ENCODE measurements at places on chromosomes 4 and X. TPM values are rescaled to one million over a fixed set of nuclear protein-coding genes. Genes with fewer than 3 reads are reported as not detected.

DAPP1 gene
- polyA plus RNA-seq, result not detected

GYPE gene
- 2.0 TPM for polyA plus RNA-seq

TAB3 gene
- polyA plus RNA-seq, result 14.9 TPM

DTHD1 gene
- not detected for polyA plus RNA-seq

GLOD5 gene
- not detected for polyA plus RNA-seq

ADRA2C gene
- polyA plus RNA-seq, result 0.30 TPM

FGFBP1 gene
- polyA plus RNA-seq, result not detected

P2RY8 gene
- polyA plus RNA-seq, result not detected

LRRC66 gene
- polyA plus RNA-seq, result 0.27 TPM

NLGN3 gene
- 0.41 TPM for polyA plus RNA-seq

RAB41 gene
- polyA plus RNA-seq, result not detected
